ENCODE measurements at places on chromosomes 1 and 21.
A peak's percentile ranks its signal among the peaks of the same experiment; 100 is the strongest.

DNA sequence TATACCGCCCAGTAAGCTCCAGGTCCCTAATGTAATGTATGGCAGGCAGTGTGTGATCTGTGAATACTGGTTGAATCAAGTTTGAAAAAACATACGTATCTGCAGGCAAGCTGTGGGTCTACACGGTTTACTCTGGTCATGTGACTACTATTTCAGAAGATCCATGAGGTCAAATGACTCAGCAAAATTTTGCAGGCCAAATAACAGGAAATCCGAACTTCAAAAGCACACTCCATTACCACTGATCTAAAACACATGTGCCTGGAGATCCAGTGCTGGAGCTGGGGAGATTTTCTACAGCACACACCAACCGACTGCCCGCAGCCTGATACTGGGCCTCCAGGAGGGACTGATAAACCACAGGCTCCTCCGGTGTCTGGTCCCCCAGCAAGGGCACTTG, 64.5 kb upstream of the SLC44A3 start:
- no peak for DNase-seq

DNA sequence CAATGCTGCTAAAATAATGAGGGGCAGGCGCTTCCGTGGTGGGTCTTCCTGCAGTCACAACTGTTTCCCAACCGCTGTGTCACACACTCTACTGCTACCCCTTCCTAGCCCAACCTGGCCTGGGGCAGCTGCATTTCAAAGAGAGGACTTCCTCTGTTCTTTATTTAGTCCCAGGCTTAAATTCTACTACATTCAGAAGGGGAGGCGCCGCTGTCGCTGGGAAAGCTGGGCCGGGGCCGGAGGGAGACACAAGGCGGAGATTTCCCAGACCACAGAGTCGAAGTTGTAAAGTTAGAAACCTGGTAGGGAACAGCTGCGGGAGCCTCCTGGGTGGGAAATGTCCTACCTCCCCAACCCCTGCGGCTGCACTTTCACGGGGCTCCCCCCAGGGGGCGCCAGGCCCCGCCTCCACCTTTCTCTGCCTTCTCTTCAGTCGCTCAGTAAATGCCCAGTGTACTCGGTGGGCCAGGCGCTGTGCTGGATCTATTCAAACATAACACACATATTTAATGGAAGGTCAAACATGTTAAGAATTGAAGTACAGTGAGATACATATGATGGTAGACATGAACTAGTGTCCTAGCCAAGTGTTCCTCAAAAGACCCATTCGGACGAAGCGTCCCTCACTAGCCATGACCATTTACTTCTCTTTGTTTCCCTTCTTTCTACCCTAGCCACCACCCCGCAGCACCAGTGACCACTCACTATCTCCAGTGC, 23.1 kb downstream of the DYRK3 start:
- peak; percentile 52 for DNase-seq

DNA sequence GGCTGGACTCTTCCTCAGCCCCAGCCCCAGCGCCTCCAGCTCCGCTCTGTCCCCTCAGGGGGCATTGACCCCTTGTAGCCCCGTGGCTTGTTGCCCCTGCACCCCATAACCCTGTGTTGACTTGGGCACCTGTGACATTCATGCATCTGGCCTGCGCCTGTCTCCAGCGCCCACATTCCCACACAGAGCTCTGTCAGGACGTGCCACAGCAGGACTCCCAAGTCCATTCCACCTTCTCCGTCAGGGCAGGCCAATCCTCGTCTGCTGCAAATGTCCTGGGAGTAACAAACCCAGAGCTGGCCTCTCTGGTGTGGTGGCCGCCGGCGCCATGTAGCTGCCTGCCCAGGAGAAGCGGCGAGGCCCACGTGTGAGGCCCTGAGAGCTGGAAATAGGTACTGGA, 60.6 kb downstream of the AGPAT3 start:
- DNase-seq, result no peak

DNA sequence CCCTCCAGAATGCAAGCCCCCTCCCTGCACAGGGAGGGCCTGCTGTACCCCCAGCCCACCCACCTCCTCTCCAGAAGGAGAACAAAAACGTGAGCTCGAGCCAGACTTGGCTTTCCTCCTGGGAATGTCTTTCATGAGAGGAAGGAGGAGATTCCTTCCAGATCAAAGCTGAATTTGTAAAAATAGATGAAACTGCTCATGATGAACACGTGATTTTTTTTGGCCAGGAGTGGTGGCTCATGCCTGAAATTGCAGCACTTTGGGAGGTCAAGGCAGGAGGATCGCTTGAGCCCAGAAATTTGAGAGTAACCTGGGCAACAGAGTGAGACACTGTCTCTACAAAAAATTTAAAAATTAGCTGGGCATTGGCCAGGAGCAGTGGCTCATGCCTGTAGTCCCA, 21.8 kb downstream of the GPR157 start:
- no peak for DNase-seq

DNA sequence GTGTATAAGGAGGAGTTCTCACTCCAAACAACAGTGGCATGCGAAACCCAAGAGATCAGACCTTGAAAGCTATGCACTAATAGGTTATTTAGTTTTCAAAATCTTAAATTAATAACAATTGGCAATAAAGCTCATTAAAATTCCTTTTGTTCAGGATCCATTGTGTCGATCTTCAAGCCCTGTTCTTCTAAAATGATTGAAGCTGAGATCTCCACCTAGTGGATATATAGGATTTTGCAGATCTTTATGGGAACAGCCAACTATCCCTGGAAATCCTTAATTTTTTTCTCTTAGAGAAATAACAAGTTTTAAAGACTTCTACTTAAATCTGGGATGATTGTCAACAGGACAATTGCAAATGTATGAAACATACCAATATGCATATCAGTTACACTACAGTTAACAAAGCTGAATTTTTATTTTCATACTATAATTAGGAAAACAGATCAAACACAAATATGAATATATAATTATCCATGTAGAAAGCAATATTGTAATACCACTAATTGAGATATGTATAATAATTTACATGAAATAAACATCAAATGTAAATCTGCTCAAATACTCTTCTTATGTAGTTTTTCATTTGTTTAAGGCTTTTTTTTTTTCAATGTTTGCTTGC, 43.3 kb downstream of the LRRC53 start:
- no peak for DNase-seq
